ENCODE measurements at places on chromosomes 5 and 9.

DNA sequence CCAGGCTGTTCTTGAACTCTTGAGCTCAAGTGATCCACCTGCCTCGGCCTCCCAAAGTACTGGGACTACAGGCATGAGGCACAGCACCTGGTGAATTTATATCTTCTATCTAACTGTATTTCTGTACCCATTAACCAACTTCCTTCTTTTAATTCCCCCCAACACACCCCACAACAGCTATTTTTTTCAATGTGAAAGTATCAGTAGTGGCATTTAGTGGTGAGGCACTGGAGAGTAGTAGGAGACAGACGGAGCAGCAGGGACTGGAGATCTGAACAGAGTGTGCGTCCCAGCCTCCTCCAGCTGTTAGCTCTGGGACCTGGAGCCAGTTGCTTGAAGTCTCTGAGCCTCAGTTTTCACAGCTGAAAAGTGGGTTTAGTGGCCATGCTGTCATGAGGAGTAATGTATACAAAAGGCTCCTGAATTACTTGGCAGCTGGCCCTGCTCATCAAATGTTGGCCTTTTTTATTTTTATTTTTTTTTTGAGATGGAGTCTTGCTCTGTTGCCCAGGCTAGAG, 11.0 kb upstream of the EEIG1 start:
- DNase-seq, result no peak

- no peak for DNase-seq
Measured at GRCh38 chr5:18702821-18703220, 1068.6 kb downstream of the TAF11L14 start.

DNA sequence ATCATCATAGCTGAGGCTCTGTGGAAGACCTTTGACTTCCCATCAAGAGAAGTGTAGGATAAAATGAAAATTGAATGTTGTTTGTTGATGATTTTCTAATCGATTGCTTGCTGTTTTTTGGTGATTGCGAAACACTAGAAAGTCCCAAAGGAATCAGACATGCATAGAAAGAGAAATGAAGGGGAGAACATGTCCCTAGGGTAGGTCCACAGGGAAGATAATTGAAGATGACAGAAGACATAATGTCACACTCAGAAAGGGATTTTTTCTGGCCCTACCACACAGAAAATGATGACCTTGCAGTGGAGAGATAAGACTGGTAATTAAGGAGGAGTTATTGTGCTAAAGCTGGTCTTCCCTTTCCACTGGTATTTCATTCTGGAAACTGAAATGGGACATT, 62.8 kb downstream of the INSYN2B start:
- no peak for DNase-seq

- DNase-seq, result no peak
Measured at GRCh38 chr5:93161661-93162654, 419.1 kb downstream of the NR2F1-AS1 start.

GRCh38 chr9:110095776-110096175, 112.2 kb downstream of the C9orf152 start:
- DNase-seq, result no peak

- no peak for DNase-seq
Measured at GRCh38 chr9:127132921-127133647, 10.6 kb upstream of the ANGPTL2 start.

DNA sequence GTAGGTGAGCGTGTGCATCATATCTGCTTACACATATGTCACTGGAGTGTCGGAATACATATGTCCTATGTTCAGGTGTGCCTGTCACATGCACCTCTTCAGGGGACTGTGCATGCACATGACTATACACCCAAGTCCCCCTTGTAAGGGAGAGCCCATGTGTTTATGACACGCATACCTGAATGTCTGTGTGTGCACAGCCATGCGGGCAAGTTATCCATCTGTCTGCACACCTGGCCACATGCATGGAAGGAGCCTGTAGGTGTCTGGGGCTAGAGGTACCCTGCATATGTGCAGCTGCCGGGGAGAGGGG, 622 bp upstream of the RGS14 start:
- DNase-seq, result no peak

DNA sequence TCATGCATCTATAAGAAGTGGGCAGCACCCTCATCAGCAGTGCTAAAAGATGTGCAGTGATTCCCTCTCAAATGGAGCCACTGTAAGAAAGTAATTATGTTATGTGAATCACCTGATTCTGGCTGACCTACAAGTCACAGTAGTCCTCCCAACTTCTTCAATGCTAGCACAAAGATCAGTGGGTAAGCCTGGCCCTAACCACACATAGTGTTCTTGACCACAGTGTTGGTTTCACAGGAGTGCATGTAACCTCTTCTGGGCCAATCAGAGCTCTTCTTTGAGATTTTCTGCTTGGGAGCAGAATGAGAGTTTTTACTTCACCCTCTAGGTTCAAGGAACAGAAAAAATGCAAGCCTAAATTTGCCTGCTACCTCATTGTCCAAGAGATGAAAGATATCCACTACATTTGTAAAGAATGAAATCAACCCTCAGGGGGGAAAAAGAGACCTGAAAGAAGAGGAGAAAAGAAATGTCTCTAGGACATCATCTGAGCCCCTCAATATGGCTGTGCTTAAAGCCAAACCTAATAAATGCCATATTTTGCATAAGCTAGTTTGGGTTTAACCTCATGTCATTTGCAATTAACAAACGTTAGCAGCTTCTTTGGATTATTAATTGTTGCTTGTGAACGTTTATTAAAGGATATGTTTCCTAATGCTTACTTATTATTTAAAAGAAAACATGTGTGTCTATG, 65.3 kb upstream of the ADRB2 start:
- no peak for DNase-seq

DNA sequence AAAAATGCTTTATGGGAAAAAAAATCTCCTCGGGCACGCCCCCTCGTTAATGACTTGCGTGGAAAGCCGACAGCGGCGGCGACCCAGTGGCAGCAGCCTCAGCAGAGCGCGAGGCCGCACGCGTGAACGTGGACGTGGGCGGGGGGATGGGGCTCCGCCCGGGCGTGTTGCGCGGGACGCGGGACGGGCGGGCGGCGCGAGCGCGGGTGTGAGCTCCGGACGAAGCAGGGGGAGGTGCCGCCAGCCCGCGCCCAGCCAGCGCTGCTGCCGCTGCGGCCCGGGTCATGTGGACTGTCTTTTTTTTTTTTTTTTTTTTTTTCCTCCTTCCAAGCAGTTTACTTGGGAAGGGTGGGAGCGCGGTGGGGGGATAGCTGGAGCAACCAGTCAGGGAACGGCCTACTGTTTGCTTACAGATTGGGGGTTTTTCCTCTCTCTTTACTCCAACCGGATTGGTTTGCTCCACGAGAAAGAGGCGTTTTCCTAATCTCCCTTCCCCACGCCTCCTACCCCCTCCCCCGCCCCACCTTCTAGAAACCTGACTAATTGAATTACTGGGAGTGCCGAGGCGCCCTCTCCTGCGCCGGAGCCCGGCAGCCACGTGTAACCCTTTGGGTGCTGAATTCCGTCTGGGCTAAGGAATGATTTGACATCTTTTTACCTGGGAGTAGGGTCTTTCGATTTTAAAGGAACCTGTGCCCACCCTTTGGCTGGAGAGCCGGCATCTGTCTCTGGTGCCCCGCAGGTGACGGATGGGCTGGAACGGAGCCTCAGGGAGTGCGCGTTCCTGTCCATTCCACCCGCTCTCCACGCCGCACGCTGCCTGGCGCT, 1.7 kb upstream of the EFNA5 start:
- peak; percentile 65 for DNase-seq

GRCh38 chr5:136246632-136247031, 53.7 kb upstream of the SMIM32 start:
- DNase-seq, result no peak
